ENCODE measurements at places on chromosomes 6 and 20.
A peak's percentile ranks its signal among the peaks of the same experiment; 100 is the strongest.

- no peak for DNase-seq
Measured at GRCh38 chr6:149897855-149898744, at the start of gene RAET1E. TSS of gene RAET1E (minus strand) at chr6:149898113. CDS start at chr6:149890901, 7,212 bp downstream.

- DNase-seq, result no peak
Measured at GRCh38 chr20:61249626-61250025, 2.4 kb upstream of the CDH4 start.

DNA sequence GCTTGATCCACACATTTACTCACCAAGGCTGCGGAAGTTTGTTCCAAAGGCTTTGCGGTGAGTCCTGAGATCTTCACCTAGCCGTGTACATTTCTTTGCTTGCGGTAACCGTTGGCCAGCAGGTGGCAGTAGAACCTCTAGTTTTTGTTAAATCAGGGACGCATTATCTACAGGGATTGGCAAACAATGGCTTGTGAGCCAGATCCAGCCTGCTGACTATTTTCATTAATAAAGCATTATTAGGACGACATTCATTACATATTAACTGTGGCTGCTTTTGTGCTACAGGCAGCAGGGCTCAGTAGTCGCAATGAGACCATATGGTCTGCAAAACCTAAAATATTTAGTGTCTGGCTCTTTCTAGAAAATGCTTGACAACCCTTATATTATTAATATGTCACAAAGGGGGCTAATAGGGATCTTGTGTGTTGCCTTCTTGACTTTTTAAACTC is 174.1 kb downstream of the DOK5 start:
- peak; percentile 44 for DNase-seq

GRCh38 chr6:241336-241865 is 50.9 kb upstream of the DUSP22 start:
- DNase-seq, result no peak

GRCh38 chr20:8757146-8757545 is 311.7 kb upstream of the PLCB4 start:
- no peak for DNase-seq

- DNase-seq, result no peak
Measured at GRCh38 chr6:135161411-135162395, 19.4 kb upstream of the MYB start.

GRCh38 chr20:56400001-56400640 is 7.7 kb downstream of the CSTF1 start:
- peak; percentile 32 for DNase-seq

GRCh38 chr6:25519856-25520255 is 132.2 kb upstream of the SCGN start:
- DNase-seq, result no peak

- DNase-seq, result no peak
Measured at GRCh38 chr6:168908166-168908565, 345.5 kb downstream of the THBS2 start.

- no peak for DNase-seq
Measured at GRCh38 chr6:170069611-170070010, 221.3 kb downstream of the DLL1 start.

GRCh38 chr6:15265787-15266186 is 19.9 kb downstream of the JARID2 start:
- no peak for DNase-seq

DNA sequence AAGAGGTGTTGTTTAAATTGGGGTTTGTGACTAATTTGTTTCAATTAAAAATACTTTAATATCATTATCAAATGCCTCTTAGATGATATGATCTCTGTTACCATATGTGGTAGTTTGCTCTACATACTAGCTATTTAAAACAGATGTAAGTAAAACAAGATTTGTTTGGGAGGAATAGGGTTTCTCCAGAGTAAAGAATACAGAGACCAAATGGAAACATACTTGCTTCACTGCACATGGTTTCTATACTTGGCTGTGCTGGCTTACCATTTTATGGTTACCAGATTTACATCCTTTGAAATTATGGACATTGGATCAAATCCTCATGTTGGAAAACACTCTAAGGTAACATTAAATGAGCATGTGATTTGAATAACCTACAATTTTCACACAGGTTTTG is 588.3 kb downstream of the CD109 start:
- no peak for DNase-seq

DNA sequence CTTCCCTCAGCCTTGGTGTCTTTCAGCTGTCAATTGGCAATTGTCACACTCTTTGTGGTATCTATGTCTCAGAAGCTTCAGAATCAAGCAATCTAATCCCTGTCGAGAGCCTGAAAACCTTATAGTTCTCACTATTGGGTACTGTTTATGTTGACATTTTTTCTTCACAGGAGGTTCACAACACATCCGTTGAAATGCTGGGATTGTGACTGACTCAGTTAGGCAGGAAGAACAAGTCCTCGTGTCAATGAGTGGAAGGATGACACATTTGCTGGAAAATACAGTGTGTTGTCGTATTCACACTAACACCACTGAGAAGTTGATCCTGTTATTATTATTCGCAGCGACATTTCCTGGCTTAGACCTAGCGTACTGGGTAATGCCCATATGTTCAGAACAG is 163.9 kb upstream of the CITED2 start:
- no peak for DNase-seq

DNA sequence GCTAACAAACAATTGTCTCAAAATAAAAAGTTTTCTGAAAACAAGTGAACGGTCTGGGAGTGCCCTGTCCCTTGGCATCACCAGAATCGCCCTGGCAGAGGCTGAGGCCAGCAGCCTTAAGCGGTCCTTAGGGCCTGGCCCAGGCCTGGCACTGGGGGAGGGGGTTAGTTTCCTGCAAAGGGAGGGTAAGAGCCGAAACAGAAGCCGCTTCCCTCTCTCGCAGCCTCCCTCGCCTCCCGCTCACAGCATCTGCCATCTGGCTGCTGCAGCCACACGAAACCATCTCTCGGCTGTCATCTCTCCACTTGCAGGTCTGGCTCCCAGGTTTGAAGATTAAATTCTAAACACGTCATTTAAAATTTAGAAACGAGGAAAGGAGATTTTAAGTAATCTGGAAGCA is 31.5 kb downstream of the PMEPA1 start:
- DNase-seq, result no peak

GRCh38 chr6:82419859-82420258 is 56.2 kb downstream of the TPBG start:
- DNase-seq, result no peak

- DNase-seq, result no peak
Measured at GRCh38 chr6:47571488-47571887, 93.9 kb downstream of the CD2AP start.

DNA sequence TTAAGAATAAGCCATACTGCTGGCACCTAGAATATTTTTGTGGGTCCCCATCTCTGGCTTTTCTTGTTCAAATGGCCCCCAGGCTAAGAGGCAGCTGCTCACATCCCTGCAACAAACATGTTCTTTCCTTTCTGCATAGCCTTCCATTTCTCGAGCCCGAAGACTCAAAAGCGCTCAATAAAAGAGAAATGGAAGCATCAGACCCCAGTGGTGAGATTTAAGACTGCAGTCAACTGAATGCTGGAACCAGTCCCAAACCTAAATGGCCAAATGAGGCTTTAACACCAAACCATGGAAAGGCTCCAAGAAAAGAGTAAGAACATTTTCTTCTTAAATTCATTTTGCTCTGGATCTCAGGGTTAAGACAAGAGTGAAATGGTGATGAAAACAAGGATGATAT is 122.1 kb upstream of the TRAF3IP2 start:
- no peak for DNase-seq

GRCh38 chr6:9308284-9308683 is 872.9 kb upstream of the SLC35B3 start:
- no peak for DNase-seq

DNA sequence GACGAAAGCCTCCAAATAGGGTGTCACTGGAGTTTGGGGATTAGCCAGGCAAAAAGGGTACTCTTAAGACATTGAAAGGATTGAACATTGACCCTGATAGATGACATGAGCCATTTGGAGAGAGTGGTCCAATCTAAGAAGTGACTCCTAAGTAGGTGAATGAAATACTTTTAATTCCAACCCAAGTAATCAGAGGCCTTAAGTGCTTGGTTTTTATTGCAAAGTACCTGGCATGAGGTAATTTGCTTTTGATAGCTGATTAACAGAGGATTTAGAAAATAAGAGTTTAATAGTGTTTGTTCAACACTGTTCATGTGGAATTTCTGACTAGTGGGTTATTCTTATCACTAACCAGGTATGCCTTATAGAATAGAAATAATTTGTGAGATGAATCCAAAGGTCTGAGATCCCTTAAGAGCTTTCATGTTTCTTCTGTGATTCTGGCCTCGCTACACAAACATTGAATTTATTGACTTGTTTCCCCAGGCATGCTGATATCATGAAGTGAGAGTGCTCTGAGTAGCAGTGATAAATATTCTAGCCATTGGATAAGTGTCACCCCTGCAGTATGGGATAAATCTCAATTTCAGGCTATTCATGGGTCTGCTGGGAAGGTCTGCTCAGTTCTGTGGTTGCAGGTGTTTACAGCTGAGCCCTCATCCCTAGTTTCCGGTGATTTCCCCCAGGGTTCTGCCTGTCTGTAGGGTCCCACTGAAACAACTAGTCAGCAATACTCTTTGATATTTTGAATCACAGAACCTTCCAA is 6.5 kb downstream of the NCOA7 start:
- DNase-seq, result no peak

GRCh38 chr6:38686270-38687042 is 16.5 kb downstream of the GLO1 start:
- no peak for DNase-seq

- no peak for DNase-seq
Measured at GRCh38 chr6:130632897-130633296, 194.3 kb upstream of the SMLR1 start.

GRCh38 chr6:123785039-123785438 is 18.6 kb upstream of the NKAIN2 start:
- DNase-seq, result no peak

GRCh38 chr6:155543166-155543847 is 87.7 kb upstream of the NOX3 start:
- no peak for DNase-seq

- no peak for DNase-seq
Measured at GRCh38 chr6:6217855-6218758, 102.4 kb downstream of the F13A1 start.

GRCh38 chr6:15073344-15073789 is 172.5 kb upstream of the JARID2 start:
- DNase-seq, result no peak

DNA sequence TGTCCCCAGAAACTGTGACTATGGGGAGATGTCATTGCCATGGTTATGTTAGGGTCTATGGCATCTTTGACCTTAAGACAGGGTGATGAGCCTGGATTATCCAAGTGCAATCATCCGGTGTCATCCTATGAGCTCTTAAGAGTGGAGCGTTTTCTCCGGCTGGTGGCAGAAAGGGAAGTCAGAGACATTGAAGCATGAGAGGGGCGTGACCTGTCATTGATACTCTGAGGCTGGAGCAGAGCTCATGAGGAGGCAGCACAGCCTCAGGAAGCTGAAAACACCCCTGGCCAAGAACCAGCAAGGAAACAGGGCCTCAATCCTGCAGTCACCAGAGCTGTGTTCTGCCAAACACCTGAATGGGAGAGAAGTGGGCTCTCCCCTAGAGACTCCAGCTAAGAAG is 59.6 kb downstream of the ANKRD60 start:
- no peak for DNase-seq

DNA sequence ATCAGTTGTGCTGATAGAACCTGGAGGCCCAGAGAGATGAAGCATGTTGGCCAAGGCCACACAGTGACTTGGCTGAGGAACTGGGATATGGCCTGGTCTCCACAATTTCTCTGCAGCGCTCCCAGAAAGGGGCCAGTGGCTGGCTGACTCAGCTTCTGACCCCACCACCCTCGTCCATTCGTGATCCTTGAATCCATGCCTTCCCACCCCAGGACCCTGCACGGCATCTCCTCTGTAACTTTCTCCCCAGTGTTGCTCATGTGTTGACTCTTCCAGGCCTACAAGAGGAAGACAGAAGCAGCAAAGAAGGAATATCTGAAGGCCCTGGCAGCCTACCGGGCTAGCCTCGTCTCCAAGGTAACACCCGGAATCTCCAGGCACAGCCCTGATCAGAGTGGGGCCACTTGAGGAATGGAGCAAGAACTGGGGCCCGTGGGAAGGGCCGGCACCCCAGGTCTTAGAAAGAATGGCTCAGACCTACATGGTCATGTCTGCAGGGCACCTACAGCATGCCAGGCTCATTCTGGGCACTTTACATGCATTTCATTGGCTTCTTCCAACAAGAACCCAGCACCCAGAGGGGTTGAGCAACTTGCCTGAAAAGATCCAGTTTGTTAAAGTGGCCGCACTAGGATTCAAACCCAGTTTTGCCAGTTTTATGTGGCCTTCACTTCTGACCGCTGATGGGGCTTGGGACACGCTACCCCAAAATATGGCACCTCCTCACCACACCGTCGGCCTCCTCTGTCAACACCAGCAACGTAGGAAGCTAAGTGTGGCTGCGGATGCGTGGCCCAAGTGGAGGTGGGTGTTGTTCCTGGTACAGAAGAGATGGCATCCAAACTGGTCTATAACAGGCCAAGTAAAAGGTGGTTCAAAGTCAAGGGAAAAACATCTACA is 122.2 kb downstream of the JPH2 start:
- DNase-seq, result no peak

DNA sequence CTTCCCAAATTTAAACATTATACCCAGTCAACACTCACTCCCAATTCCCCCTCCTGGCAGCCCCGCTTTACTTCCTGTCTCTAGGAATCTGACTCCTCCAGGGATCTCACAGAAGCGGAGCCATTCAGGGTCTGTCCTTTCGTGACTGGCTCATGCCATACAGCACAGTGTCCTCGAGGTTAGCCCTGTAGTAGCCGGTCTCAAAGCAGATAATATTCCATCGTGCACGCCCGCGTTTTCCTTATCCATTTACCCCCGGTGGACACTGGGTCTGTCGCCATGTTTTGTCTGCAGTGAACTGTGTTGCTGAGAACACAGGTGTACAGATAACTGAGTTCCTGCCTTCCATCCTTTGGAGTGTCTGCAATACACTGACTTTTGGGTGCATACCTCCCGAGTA is 95.3 kb downstream of the TTLL2 start:
- DNase-seq, result no peak

GRCh38 chr6:18284261-18284660 is 19.9 kb upstream of the DEK start:
- no peak for DNase-seq

DNA sequence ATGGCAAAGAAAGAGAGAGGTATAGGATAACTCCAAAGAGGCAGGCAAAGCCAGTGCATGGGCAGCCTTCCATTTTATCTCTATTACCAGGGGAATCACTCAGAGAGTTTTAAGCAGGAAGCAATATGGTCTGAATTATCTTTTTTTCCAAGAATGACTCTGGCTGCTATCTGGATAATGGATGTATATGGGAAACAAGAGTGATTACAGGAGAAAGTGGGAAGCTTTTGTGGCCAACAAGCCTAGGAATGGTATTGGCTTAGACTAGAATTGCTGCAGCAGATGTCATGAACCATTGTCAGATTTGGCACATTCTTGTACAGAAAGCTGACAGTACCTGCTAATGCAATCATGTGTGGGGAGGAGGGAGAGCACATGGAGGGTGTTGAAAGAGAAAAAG is 73.0 kb upstream of the BTBD3 start:
- DNase-seq, result no peak
